HFF-Myc (cell line): ENCODE measurements at places on chromosomes 3 and 15.

GRCh38 chr3:170689893-170690660 is 104.2 kb upstream of the SLC7A14 start:
- no peak for DNase-seq

GRCh38 chr15:76752549-76752948 is 152.6 kb downstream of the SCAPER start:
- no peak for DNase-seq

DNA sequence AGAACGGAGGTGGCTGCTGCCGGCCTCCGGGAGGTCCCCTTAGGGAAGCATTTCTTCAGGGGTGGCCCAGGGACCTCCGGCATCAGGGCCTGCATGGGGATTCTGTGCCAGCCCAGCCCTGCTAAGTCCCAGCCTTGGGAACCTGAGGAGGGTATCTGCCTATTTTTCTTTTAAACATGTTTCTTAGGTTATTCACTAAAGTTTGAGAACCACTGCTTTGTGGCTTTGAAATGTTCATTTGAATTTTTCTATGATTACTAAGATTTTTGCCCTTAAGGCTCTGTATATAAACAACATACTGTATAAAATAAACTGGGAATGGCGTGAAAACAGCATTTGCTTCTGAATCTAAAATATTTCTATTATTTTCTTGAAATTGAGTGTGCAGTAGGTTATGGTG is 24.4 kb downstream of the FAN1 start:
- no peak for DNase-seq

GRCh38 chr3:9097495-9097894 is 134.2 kb upstream of the RAD18 start:
- no peak for DNase-seq

- DNase-seq: no peak
Measured at GRCh38 chr15:71411538-71412482, 296.5 kb downstream of the THSD4 start.

- DNase-seq: no peak
Measured at GRCh38 chr15:40192942-40193341, 32.1 kb downstream of the BUB1B start.

- DNase-seq: no peak
Measured at GRCh38 chr3:33590541-33590940, 127.5 kb downstream of the CLASP2 start.

DNA sequence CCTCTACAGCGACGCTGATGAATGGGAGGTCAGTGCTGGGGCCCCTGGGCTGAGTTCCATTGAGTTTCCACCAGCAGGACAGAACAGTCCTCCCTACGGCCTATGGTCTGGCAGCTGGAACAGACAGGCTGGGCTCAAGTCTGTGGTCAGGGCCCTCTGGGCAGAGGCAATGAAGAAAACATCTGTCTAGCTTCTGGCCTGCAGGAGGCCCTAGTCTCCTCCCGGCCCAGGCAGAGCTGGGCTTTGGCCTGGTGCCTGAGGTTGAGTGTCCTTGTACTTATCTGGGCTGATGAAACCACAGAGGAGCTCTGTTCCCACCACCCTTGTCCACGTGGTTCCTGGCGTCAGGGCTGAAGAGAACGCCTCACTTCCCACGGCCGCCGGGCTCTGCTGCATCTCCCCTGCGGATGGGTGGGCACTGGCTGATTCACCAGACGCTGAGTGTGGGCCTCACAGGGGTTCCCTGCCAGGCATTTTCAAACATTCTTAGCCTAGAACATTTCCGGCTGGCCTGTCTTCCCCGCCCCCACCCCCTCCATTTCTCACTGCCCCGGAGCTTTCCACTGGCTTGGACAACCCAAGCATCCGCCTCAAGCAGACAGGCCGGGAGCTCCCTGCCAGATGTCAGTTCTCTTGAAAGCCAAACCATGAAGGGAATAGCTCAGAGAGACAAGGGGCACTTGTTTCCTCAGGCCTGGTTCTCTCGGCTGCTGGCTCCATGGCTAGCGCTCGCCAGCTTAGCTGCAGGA is 20.3 kb downstream of the PPCDC start:
- DNase-seq: peak; percentile 98

DNA sequence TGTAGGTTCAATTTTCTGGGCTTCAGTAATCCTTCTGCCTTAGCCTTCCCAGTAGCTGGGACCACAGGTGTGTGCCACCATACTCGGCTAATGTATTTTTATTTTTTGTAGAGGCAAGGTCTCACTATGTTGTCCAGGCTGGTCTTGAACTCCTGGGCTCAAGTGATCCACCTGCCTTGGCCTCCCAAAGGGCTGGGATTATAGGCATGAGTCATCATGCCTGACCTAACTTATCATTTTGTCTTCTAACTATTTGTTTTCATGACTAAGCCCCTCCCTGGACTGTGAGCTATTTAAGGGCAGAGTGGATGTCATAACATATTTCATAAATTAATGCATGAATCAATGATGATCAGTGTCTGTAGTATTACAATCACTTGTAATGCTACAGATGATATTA is 56.1 kb upstream of the PIAS1 start:
- DNase-seq: no peak

GRCh38 chr3:151346292-151346691 is 16.9 kb upstream of the P2RY13 start:
- no peak for DNase-seq

- DNase-seq: no peak
Measured at GRCh38 chr15:61396235-61396919, 167.3 kb upstream of the RORA start.

- no peak for DNase-seq
Measured at GRCh38 chr3:185153171-185153771, 411 bp upstream of the C3orf70 start.

DNA sequence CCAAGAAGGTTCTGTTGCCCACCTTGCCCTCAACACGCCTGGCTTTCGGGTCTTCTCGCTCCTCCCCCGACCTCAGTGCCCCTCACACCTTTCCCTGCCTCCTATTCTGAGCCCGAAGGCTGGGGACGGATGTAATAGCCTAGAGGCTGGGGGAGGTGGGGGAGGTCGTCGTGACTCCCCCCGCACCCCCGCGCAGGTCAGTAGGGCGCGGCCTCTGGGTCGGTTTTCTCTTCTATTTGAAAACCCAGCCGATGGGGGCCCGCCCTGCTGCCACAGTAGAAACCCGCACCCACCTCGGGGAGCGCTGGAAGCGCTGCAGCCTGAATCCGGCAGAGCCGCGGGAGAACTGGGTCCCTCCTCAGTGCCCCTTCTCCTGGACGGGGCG is 1.0 kb upstream of the RBPMS2 start:
- DNase-seq: no peak

- no peak for DNase-seq
Measured at GRCh38 chr3:139118835-139119234, 74.1 kb upstream of the PRR23C start.

DNA sequence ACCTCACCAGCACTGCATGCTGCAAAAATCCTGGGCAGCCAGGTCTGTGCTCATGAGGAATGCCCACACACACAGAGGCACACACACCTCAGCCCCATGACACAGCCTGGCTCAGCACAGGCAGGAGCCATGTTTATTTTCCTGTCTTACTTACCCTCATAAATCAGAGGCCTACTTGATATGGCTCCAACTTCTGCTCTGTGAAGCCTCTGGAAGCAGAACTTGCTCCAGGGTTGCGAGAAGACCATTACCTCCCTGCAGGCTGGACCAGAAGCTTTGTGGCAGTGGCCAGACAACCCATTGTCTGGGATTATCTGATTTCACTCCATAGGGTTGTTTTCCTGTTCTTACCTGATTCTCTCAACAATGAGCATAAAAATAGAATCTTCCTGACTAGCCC is 43.8 kb upstream of the CMTM8 start:
- no peak for DNase-seq

DNA sequence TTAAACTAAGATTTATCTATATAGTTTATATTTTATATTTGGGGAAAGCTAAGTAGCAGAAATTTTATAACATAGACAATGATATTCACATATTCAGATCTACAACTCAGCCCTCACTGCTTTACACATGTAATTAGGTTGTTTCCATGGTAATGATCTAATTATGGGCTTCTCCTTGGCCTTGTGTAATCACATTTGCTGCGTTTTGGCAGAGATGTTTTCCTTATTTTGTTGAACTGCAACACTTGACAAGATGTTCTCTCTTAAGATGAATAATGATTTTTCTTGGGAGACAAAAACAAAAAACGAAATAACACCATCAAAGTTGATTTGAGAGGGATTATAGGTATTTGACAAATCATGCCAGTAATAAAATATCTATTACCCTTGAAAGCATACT is 635.6 kb upstream of the TBL1XR1 start:
- no peak for DNase-seq

DNA sequence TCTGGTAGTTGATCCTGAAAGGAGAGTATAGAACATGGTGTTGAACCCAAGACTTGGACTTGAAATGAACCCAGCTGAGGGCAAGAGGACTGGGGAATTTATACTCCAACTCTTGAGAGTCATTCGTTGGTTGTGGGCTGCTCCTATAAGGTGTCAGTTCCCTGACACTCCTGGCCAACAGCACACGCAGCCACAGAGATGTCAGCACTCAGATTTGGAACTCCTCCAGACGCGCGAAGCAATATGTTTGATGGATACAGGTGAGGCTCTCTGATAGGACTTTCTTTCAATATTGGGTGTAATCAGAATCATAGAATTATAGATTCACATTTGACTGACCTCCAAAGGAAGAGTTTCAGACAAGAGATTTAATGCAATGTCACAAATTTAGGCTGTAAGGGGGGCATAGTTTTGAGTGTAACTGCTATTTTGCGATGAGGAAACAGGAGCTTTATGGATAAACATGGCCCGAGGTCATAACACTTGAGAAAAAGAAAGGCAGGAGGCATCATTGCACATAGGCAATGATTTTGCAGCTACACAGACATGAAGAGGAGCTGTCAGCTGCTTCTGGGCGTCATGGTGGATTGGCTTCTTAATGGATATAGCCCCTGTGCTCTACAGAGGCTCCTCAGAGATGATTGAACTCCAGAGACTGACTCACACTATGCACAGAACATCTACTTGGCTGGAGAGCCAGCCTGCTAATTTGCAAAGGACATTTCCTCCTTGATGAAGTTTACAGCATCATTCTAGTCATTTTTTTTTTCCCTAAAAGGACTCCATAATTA is 569.2 kb upstream of the RGMA start:
- DNase-seq: no peak

- DNase-seq: no peak
Measured at GRCh38 chr3:143600756-143601718, 247.2 kb downstream of the SLC9A9 start.

DNA sequence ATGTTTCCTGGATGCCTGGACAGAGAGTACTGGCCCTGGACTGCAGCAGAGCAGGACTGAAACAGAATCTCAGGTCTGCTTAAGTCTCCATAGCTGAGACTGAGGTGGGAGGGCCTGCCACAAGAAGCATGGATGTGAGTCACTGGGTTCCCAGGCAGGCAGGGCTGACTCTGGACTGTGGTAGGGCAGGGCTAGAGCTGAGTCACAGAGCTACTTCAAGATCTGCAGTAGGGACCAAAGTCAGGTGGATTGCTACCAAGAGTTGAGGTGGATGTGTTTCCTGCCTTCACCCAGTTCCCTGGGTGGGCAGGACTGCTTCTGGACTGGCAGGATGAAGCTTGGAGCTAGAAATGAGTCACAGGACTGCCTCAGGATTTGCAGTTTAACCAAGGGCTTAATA is 282.9 kb downstream of the AGBL1 start:
- no peak for DNase-seq

DNA sequence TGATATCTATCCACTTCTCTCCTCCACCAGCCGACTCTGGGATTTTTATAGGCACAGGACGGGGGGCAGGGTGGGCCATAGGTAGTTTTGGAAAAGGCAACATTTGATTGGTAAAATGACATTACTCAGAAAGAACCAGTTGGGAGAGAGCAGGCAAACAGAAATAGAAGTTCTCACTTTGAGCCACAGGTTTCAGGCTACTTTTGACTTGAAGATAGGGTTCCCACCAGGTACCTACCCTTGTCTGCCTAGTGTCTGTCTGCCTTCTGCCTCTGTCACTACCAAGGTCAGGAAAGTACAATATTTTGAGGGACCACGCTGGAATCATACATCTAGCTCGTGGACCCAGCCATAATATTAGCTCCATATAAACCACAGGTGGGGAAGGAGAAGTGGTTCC is 412.9 kb upstream of the GRM7 start:
- no peak for DNase-seq

- DNase-seq: no peak
Measured at GRCh38 chr3:103195216-103195615, 760.4 kb downstream of the ZPLD1 start.

- no peak for DNase-seq
Measured at GRCh38 chr3:156630773-156631093, 43.7 kb upstream of the TIPARP start.

DNA sequence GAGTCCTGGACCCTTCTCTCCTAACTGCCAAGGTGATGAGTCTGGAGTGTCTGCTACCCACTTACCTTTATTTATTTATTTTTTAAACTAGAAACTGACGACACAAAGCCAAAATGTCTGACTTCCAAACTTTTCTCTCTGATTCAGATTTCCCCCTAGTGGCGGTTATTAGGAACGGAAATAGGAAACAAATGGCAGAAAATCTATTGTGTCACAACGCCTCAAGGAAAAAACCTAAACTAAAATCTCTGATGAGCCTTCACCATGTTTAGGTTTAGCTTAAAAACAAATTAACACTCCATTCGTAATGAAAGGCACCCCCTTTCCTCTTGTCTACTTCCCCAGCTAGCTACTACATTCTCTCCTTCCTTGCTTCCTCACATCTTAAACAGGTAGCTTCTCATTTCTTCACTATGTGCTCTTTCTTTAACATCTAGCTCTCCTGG is 94.0 kb upstream of the MEX3B start:
- no peak for DNase-seq

DNA sequence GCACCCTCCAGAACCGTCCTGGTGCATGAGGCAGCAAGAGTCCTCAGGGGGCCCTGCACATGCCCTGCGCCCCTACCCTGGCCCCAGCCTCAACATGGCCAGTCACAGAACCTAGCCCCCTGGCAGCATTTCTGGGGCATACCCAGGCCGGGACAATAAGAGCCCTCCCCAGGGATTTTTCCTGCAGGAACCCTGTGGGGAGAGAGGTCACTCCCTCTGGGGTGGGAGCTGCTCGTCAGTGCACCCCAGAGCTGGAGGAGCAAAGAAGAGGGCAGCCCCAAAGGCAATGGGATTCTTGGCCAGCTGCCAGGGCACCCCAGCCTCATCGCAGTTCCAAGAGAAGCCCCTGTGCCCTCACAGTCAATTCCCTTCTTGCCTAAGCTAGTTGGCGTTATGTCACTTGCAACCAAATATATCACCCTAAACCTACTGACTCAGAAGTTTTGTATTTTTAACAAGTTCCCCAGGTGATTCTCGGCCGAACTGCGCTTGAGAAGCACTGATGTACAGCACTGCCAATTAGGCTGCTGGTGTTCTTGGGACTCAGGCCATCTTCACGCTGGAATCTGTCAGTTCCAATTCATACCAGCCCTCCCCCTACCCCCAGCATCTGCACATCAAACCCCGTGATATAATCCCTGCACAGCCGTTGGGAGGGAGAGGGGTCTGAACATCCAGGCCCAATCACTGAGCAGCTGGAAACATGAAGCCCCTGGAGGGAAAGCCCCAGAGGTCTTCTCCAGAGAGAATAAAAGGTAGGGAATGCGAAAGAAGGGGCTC is 87.5 kb upstream of the PRR20G start:
- DNase-seq: no peak

GRCh38 chr15:41494922-41495735 is 1.5 kb downstream of the ITPKA start:
- no peak for DNase-seq
